Dorsolateral prefrontal cortex (tissue), 122 donors: ENCODE measurements at places on chromosomes 2 and 18.

DNA sequence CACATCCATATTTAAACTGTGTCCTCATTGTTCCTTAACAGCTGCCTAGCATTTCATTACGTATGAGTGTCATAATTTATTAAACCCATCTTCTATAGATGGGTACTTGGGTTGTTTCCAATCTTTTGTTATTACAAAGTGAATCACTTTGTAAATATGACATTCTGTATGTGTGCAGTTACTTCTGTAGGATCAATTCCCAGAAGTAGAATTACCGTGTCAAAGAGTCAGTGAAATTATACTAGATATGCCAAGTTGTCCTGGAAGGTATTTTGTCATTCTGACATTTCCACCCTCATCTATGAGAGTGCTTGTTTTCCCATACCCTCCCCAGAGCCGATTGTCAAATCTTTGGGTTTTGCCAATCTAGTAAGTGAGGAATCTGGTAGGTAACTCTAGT, 194.5 kb upstream of the APCDD1 start:
- no peak for DNase-seq

DNA sequence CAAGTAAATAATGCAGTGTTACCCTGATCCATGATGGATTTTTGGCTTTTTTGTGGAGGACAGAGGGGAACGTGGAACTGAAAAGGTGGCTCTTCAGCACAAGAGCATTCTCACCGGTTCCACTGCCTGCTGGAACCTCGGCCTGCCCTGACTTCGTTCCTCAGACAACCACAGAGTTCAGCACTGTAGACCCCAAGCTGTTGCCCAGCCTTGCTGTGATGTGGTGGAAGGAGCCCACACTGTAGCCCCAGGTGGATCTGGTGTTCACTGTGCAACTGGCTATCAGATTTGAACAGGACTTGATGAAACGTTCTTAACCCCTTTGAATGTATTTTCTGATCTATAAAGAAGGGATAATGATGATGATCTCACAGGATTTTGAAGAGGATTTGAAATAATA, 293.5 kb downstream of the TRIB2 start:
- DNase-seq = no peak

DNA sequence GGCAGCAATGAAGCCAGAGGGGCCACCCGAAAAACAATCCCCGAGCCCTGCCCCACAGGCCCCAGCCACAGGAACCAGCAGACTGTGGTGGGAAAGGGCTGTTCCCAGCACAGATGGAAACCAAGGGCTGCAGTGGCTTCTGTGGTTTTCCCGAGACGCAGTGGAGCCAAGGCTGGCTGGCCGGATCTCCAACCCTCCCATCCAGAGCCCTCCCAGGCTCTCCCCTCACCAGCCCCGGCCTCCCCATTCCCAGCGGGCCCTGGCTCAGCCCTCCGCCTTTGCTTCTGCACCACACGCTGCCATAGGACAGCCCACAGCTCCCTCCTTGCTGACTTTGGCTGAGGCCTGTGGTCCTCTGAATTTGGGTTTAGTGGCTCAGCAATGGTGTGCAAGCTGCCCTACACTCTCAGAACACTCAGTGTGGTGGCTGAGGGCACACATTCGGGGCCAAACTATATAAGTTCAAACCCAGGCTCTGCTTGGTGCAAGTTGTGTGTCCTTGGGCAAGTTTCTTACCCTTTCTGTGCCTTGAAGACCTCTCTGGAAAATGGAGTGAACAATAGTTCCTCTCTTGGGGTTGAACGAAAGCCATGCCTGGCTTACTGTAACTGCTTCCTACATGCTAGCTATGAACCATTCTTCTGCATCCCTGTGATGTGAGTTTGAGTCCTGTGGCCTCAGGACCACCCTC, 200.1 kb downstream of the SMAD7 start:
- DNase-seq = no peak

GRCh38 chr2:241359481-241360045, 3.5 kb downstream of the FARP2 start:
- no peak for DNase-seq

GRCh38 chr2:17912266-17912691, 33.8 kb downstream of the KCNS3 start:
- DNase-seq = no peak

GRCh38 chr2:88739985-88740600, 48.6 kb downstream of the RPIA start:
- DNase-seq = peak; percentile 45

DNA sequence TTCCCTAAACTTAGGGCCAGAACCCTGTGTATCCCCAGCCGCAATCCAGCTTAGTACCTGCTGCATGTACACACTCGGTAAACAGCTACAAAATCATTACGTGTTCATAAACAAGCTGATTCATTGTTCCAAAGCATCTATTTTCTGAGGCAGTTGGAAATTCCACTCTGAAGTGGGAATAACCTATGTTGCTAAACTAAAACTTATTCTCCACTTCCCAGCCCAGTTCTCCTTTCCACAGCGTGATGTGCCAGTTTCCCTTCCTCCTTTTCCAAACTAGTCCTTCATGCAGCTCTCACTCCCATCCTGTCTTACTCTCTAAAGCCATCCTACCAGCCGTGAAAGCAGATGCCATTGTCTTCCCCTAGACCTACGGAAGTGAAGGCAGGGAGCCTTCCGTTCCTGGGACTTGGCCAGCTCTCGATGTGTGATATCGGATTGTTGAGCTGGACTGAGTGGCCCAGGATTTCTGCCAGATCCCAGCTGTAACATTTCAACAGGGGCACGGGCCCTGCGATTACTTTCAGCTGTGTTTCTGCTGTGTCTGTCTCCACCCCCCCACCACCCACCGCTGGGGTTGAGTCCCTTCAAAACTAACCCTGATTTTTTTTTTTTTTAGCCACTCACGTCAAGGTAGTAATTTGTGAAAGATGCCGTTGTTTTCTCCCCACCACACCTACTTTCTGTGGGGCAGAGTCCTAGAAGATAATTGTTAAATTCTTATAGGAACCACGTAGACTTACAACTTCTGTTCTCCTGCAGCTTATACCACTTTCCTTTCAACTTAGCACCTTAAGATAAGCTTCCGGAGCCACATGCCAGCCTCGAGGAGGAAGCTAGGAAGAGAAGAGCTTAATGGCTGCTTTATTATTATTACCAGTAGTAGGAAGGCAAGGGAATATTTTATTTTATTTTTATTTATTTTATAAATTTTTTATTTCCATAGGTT, 100.9 kb downstream of the CRIM1 start:
- DNase-seq = peak; percentile 62

- no peak for DNase-seq
Measured at GRCh38 chr2:5472673-5473072, 219.5 kb upstream of the SOX11 start.

DNA sequence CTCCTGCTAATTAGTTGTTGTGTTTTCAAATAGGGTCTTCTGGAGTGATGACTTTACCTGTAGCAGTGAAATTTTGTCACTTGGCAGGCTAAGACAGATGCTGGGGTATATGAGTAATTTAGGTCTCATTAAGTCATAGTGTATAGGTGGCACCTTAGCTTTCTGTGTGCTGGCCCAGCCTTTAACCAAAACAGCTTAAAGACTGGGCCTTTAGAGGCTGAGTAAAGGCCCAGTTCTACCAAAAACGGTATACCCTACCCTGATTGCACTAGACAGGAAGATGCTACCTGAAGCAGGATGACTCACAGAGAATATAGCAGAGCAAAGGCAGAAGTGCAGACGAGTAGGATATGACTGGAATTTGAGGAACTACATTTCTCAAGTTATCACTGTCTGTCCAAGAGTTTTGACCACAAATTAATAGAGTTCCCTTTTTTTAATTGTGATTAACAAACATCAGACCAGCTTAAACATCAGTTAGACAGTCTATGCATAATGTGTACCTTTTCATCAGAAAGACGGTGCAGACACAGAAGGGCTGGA, 337.9 kb upstream of the SALL3 start:
- DNase-seq = no peak

- no peak for DNase-seq
Measured at GRCh38 chr2:9548506-9548905, 7.1 kb downstream of the ADAM17 start.

- no peak for DNase-seq
Measured at GRCh38 chr2:176291335-176291734, 22.1 kb downstream of the MTX2 start.
